ENCODE measurements at places on chromosomes 12 and 14.

DNA sequence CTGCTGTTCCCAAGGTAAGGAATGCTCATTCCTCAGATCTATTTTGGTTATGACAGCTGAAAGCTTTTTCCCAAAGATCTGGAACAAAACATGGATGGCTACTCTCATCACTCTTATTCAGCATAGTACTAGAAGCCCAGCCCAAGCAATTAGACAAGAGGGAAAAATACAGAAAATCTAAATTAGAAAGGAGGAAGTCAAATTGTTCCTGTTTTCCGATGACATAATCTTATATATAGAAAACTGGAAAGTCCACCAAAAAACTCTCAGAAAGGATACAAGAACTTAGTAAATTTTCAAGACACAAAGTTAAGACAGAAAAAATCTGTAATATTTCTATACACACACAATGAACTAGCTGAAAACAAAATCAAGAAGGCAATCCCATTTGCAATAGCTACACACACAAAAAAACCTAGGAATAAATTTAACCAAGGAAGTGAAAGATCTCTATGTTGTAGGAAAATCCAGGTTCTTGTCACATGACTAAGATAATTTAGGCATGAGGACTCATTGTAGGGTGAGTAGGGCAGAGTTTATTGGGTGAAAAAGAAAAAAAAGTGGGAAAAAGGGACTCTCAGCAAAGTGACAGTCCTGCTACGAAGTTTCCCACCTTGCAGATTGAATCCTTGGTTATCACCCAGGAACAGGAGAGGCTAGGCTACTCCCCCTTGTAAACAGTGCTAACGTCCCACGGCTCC lies 28.6 kb upstream of the KLRB1 start:
- DNase-seq: no peak

DNA sequence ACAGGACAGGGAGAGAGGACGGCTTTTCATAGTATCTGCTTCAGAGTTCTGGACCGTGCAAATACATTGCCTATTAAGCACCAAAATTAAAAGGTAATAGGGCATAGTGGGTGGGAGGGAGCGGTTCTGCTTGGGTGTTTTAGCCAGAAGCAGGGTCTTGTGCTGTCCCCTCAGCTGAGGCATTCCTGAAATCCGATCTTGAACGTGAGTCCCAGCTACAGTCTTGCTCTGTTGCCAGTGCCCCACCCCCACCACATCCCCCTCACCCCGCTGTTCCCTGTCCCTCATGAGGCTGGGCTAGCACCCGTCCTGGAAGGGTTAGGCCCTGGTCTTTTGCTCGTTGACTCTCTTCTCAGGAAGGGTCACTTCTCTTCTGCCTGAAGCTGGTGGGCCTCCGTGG lies 48.6 kb downstream of the AACS start:
- DNase-seq: no peak

DNA sequence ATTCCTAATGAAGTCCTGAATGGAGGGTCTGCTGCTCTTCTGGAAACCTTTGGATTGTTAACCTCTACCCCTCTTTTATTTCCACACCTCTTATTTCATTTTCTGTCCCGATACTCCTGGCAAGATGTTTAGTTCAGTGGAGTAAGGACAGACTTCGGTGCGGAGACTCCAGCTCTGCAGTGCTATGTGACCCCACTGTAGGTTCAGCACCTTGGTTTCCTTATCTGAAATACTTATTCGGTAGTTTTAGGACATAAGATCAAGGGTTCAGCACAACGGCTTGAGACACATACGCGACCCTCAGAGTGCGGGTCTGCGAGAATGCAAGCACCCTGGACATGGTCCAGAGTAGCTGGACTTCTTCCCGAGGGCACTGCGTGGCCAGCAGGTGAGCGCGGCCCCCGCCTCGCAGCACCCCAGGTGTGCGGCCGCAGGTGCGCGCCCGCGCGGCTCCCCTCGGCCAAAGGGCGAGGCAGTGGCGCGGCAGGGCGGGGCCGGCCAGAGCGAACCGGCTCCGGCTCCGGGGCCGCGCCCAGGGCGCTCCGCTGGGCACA lies 465 bp upstream of the FGD4 start:
- no peak for DNase-seq

GRCh38 chr12:89181271-89181920 lies 170.9 kb downstream of the DUSP6 start:
- DNase-seq: no peak

DNA sequence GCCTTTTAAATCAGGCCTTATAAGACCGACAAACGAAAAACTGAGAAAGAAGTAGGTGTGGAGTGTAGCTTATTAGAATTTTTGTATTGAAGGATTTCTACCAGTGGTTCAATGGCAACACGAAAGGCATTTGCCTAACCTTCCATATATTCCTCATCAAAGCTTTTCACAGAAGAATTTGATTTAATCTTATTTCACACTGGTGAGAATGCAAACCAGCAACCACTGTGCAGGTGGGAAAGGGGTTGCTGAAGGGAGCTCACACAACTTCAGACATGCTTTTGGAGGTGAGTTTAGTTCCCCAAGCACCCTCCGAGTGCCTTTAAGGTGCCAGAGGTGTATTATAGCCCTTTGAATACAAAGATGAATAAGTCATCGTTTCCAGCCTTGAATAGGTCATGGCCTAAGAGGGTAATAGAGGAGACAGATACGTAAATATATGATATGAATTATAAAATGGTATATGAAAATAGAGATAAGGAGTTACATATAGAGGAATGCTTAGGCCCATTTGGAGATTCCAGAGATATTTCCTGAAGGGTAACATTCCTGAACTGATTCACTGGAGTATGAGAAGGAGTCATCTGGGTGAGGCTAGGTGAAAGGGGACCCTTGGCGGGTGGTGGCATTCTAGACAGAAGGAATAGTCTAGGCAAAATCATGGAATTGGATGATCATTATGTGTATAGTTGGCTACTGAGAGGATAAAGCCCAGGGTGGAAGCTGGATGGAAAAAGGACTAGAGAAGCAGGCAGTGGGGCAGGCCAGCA lies 6.4 kb downstream of the ERP27 start:
- DNase-seq: no peak

- DNase-seq: no peak
Measured at GRCh38 chr12:49974231-49974675, 1.5 kb downstream of the AQP6 start.

DNA sequence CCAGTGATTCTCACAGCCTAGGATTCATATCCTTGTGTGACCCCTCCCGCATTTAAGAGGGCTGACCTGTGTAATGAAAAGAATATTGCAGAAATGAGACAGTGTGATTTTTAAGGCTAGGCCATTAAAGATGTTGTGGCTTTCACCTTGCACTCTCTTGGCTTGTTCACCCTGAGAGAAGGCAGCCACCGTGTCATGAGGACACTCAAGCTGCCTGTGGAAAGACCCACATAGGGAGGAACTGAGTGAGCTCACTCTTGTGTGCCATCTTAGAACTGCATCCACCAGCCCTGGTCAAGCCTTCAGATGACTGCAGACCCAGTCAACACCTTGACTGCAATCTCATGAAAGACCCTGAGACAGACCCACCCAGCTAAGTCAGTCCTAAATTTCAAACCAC lies 46.3 kb upstream of the TMPO start:
- no peak for DNase-seq

DNA sequence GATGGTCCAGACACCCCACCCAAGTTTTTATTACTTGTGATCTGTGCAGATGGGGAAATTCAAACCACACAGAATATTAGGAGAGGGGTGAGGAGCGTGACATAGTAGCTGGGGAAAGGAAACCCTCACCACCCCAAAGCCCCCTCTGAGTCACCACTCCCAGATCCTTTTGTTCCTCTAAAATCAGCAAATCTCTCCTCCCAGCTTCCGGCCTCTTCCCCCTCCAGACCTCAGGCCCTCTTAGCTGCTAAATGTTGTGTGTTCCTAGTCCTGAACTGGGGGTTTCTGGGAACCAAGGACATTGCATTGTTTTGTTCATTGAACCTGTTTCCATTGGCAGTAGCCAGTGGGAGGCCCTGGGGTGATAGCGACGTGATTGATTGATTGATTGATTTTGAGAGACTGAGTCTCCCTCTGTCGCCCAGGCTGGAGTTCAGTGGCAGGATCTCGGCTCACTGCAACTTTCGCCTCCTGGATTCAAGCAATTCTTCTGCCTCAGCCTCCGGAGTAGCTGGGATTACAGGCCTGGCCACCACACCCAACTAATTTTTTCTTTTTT lies 5.9 kb upstream of the ORAI1 start:
- DNase-seq: no peak

GRCh38 chr14:99554184-99554583 lies 49.8 kb downstream of the CCDC85C start:
- no peak for DNase-seq

DNA sequence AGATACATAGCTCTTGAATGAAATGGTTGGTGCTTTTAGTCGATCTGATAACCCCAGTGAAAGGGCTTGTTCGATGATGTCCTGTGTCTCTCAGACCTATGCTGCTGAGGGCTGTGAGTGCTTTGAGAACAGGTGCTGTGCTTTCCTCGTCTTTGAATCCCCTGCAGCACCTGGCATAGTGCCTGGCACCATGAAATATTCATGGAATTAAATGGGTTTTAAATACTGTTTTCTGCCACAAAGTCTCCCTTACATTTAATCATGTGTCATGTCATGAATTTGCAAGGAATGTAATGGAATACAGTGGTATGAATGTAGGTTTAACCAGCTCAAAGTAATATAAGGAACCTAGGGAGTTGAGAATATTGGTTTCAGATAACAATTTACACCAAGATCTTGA lies 220.5 kb upstream of the PRICKLE1 start:
- DNase-seq: no peak

- no peak for DNase-seq
Measured at GRCh38 chr12:26204612-26205289, 9.4 kb downstream of the SSPN start.

DNA sequence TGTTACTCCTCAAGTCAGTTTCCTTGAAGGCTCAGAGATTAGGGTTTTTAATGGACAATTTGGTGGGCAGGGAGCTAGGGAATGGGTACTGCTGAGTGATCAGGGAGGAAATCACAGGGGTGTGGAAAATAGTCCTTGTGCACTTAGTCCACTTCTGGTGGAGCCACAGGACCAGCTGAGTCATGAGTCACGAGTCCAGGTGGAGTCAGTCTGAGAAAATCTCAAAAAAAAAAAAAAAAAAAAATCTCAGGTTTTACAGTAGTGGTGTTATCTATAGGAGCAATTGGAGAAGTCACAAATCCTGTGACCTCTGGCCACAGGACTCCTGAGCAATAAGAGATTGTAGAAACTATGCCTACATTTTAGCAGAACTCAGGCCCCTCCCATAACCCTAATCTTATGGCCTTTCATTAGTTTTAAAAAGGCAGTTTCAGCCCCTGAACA lies 28.2 kb upstream of the AMN1 start:
- no peak for DNase-seq

- no peak for DNase-seq
Measured at GRCh38 chr14:91300957-91301356, 56.5 kb upstream of the GPR68 start.

DNA sequence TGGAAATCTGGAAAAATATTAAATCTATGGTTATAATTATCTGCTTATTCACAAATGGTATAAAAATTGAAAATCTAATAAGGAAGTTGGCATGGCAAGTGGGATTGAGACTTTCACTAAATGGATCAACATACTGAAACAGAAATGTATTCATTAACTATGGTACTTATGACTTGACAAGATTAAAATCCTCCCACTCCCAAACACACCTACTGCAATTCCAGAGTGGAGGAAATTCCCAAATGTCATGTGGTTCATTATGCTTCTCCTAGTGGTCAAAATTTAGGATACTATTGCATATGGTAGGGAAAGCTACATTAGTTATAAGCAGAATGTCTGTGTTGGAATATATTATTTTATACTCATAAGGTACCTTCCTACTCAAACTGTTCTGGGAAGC lies 265.3 kb upstream of the PRICKLE1 start:
- no peak for DNase-seq

- DNase-seq: no peak
Measured at GRCh38 chr12:107164392-107164791, 71.0 kb upstream of the CRY1 start.

- no peak for DNase-seq
Measured at GRCh38 chr14:31300296-31300695, 92.7 kb upstream of the HECTD1 start.

- no peak for DNase-seq
Measured at GRCh38 chr12:130559806-130560205, 156.3 kb downstream of the RIMBP2 start.

- no peak for DNase-seq
Measured at GRCh38 chr12:46436747-46437146, 64.2 kb upstream of the SLC38A2 start.

DNA sequence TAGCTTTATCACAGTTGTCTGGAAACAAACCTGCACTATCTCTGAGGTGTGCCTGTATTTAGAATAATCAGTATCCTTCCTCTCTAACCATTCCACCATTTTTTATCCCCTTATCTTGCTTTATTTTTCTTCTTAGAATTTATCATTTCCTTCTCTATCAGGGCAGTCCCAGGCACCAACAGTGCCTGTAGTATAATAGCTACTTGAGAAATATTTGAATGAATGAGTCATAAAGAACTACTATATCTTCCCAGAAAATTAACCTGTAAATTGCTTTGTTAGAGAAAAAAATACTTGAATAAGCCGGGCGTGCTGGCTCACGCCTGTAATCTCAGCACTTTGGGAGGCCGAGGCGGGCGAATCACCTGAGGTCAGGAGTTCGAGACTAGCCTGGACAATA lies 21.2 kb upstream of the FOXJ2 start:
- no peak for DNase-seq

DNA sequence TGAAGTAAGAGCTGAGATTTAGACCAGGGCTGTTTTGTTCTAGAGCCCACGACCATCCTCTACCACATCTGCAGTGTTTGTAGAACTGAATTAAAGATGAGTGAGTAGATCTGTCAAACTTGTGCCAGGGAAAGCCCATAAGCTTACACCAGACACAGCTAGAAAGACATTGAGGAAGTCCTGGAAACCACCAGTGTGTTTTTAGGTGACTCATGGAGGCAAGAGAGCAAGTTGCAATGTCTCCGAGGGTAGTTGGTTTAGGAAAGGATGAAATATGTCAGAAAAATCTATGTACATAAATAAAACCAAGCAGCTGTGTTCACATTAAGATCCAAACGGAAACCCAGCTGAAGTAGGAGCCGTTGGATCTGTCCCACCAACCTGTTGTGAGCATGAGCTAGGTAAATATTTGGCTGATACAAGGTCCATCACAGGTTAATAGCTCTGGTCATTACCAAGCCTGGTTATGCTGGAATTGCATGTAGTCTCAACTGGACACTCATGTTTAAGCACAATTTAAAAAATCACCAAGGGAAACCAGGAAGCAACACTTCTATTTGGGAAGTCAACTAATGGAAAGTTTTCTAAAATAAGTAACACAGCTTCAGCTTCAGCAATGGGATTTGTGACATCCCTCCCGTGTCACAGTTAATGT lies 49.9 kb upstream of the PLEKHG3 start:
- no peak for DNase-seq

DNA sequence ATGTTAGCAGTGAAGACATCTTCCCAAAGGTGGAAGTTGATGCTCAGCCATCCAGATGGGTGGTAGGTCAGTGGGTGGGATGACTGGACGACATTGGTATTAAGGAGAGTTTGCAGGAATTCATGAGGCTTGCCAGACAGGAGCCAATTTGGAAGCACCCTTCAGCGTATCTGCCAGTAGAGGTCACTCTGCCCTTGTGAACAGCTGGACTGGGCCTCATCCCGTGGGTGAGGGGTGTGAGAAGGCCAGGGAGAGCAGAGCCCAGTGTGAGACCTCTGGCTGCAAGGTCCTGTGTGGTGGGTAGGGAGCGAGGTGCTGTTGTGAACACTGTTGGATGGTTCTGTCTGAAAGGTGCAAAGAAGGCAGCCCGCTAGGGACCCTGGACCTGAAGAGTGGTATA lies 37.7 kb downstream of the SLC5A8 start:
- DNase-seq: no peak

GRCh38 chr12:3199551-3200031 lies 122.4 kb downstream of the TSPAN9 start:
- DNase-seq: no peak

GRCh38 chr12:128365032-128365431 lies 98.1 kb downstream of the TMEM132C start:
- no peak for DNase-seq
